ENCODE measurements at places on chromosomes 2 and 18.

GRCh38 chr2:201464547-201464946, 13.0 kb downstream of the STRADB start:
- no peaks in the 10 kb centered on the region for H3K27me3 ChIP-seq
- no peaks in the 10 kb centered on the region for H3K4me1 ChIP-seq
- no peak overlapping the region for H3K4me3 ChIP-seq
- peaks cover 18% of the 10 kb centered on the region for H3K36me3 ChIP-seq
- no peak overlapping the region for H3K27ac ChIP-seq
- no peak for DNase-seq

GRCh38 chr18:8499810-8500675, 109.2 kb upstream of the RAB12 start:
- no peak overlapping the region for H3K4me3 ChIP-seq
- H3K4me1 ChIP-seq, result no peaks in the 10 kb centered on the region
- H3K36me3 ChIP-seq, result no peaks in the 10 kb centered on the region
- H3K27me3 ChIP-seq, result no peaks in the 10 kb centered on the region
- no peak overlapping the region for H3K27ac ChIP-seq
- no peak for DNase-seq

DNA sequence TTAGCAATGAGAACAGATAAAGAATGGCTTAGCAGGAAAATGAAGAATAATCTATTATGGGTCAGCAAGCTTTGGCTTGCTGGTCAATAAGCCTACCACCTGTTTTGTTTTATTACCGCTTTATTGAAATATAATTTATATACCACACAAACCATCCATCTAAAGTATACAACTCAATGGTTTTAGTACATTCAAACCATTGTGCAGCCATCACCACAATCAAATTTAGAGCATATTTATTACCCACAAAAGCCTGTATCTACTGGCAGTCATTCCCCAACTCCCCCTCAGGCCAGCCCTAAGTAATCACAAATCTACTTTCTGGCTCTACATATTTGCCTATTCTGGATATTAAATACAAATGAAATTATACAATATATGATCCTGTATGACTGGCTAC, 17.2 kb downstream of the PPP3R1 start:
- DNase-seq, result no peak
- H3K27me3 ChIP-seq, result no peaks in the 10 kb centered on the region
- H3K27ac ChIP-seq, result no peak overlapping the region
- H3K36me3 ChIP-seq, result peaks cover 8% of the 10 kb centered on the region
- no peak overlapping the region for H3K4me3 ChIP-seq
- H3K4me1 ChIP-seq, result peaks cover 40% of the 10 kb centered on the region

- H3K27me3 ChIP-seq, result no peaks in the 10 kb centered on the region
- peaks cover 20% of the 10 kb centered on the region for H3K36me3 ChIP-seq
- H3K4me3 ChIP-seq, result no peak overlapping the region
- H3K4me1 ChIP-seq, result no peaks in the 10 kb centered on the region
- no peak overlapping the region for H3K27ac ChIP-seq
Observed at GRCh38 chr2:241122376-241123002, 20.4 kb upstream of the MTERF4 start.

DNA sequence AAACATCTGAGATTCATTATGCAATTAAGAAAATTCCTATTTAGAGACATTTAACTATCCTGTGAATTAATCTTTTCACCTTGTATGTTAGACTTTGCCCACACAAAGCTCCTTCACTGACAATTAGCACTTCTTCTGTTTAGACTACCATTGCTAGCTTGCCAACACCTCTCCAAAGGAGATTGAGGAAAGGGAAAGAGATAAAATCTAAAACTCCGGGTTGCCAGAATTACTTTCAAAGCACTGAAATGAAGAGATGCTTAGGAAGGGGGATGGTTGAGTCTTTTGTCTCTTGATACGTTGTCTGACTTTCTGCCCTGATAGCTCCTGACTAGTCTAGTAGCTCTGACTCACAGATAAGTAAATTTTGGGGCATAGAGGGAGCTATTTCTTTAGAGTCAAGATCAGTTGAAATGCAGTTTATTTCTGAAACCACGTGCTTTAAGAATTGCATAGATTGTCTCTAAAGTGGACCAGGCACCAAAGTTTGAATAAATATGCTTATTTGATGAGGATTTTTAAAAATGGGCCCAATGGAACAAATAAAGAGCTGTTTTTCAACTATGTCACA, 74.1 kb upstream of the DSEL start:
- no peaks in the 10 kb centered on the region for H3K4me1 ChIP-seq
- H3K27me3 ChIP-seq, result no peaks in the 10 kb centered on the region
- no peak overlapping the region for H3K27ac ChIP-seq

DNA sequence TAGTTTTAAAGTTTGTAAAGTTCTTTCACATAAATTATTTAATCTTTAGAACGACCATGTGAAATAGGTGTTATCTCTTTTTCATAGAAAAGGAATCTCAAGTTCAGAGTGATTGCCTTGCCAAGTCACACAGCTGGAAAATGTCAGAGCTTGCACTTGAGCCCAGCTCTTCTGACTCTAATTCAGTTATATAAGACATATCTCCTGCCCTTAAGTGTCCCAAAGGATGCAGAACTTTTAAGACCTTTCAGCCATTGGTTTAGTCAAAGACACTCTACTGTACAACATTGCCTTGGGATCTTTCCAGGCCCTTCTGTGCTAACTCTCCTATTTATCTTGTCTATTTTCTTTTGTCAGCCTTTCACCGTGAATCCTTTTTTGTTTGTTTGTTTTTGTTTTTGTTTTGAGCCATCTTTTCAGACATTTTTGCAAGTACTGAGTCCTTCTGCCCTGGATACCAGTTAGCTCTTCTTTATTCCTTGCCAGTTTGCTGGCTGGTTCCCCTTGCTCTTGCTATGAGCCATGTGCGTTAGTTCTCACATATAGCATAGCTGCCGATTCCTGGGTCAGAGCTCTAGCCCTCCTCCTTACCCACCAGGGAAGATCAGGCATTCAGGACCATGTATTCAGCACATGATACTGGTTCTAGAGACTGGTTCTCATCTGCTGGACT, 160.0 kb upstream of the MYO3B start:
- DNase-seq, result no peak
- H3K27me3 ChIP-seq, result no peaks in the 10 kb centered on the region
- no peak overlapping the region for H3K4me3 ChIP-seq
- H3K27ac ChIP-seq, result no peak overlapping the region
- H3K4me1 ChIP-seq, result no peaks in the 10 kb centered on the region

DNA sequence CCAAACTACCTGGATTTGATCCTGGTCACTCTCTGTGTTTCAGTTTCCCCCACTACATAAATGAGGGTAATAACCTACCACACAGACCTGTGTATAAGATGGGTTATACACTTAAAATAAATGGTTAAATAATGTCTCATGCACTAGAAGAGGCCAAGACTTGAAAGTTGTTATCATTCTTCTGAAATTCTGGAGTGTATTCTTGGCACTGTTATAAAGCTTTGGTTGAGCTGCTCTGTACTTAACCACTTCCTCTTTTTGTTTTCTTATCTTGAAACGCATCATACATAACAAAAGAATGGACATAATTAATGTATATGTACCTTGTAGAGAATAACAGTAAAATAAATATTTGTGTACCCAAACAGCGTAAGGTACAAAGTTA, 281.0 kb downstream of the AFF3 start:
- no peaks in the 10 kb centered on the region for H3K27me3 ChIP-seq
- H3K36me3 ChIP-seq, result no peaks in the 10 kb centered on the region
- no peak overlapping the region for H3K4me3 ChIP-seq
- H3K4me1 ChIP-seq, result peaks cover 25% of the 10 kb centered on the region
- peak; percentile 59 for DNase-seq

DNA sequence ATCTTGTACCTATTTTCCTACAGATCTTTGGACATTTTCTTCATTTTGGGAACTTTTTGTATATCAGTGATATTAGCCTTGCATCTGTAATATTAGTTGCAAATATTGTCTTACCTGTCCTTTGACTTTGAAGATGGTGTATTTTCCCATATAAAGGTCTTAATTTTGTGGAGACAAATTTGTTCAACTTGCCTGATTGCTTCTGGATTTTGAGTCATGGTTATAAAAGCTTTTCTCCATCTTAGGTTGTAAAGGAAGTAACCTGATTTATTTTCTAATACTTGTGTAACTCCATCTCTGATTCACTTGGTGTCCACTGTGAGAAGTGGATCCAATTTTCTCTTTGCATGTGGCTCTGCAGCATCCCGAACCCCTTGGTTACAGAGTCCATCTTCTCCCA, 97.7 kb upstream of the OTOS start:
- H3K27me3 ChIP-seq, result no peaks in the 10 kb centered on the region
- no peak overlapping the region for H3K4me3 ChIP-seq
- no peak overlapping the region for H3K27ac ChIP-seq
- no peaks in the 10 kb centered on the region for H3K36me3 ChIP-seq
- H3K4me1 ChIP-seq, result peaks cover 15% of the 10 kb centered on the region
- DNase-seq, result no peak

DNA sequence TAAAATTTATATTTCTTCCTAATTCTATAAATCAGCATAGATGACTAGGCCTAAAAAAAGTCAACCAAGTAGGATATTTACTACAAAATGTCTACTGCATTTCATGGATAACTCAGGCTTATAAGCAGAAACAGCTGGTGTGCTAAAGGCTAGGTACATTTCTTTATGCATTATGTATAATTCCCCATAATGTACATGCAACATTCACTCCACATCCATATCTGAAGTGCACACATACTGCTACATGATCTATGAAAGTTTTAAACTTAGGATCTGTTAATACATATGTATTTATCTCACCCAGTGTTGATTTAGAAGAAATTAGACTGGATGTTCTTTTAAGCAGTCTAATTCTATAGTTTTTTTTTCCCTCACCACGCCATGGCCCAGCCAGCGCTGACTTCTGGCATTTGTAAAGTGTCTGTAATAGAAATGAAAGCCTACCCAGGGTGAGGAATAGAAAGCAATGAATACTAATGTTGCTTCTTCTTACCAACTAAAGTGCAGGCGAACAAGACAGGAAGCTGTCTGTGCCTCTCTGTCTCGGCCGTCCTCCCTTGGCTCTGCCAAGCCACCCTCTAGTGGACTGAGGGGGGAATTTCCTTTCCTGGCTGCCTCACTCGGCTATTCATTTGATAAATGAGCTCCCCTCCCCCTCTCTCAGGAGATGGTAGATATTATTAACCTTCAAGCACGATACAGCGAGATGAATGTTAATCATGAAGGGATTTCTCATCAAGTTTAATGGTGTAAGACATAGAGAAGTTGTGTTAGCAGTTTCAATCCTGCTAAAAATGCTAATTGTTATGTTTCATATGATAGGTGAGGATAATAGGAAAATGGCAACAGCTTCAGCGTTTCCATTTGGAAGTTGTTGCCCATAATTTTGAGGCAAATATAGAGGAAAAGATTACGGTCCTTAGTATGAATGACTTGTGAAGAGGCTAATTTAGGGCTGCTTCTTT, 384.5 kb downstream of the MTX2 start:
- H3K27me3 ChIP-seq, result peaks cover 46% of the 10 kb centered on the region
- DNase-seq, result peak; percentile 58
- peaks cover 2% of the 10 kb centered on the region for H3K4me1 ChIP-seq
- H3K4me3 ChIP-seq, result no peak overlapping the region

GRCh38 chr2:174587579-174587978, 10.0 kb downstream of the WIPF1 start:
- H3K4me3 ChIP-seq, result no peak overlapping the region
- H3K36me3 ChIP-seq, result peaks cover 6% of the 10 kb centered on the region
- no peak for DNase-seq
- H3K27me3 ChIP-seq, result no peaks in the 10 kb centered on the region
- H3K27ac ChIP-seq, result no peak overlapping the region

DNA sequence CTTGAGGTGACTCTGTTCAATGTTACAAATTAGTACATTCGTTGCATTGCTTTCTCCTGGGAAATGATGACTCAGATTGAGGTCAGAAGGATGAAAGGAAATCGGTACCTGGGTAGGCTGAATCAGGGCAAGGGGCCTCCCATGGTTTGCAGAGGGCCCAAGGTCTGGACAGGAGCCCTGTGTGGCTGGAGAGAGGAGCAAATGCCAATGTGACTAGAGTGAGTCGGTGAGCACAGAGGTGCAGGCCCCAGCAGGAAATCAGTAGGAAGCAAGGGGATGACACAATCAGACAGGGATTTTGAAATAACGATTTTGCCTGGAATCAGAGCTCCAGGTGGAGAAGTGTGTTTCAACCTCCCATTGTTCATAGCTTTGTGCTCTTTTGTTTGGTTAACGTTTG, 118.9 kb downstream of the CCDC102B start:
- no peaks in the 10 kb centered on the region for H3K4me1 ChIP-seq
- no peak overlapping the region for H3K4me3 ChIP-seq
- H3K27ac ChIP-seq, result no peak overlapping the region
- H3K27me3 ChIP-seq, result no peaks in the 10 kb centered on the region
- no peaks in the 10 kb centered on the region for H3K36me3 ChIP-seq

GRCh38 chr2:204726831-204727230, 181.6 kb downstream of the PARD3B start:
- H3K36me3 ChIP-seq, result no peaks in the 10 kb centered on the region
- H3K4me1 ChIP-seq, result no peaks in the 10 kb centered on the region
- no peak overlapping the region for H3K27ac ChIP-seq
- H3K4me3 ChIP-seq, result no peak overlapping the region

DNA sequence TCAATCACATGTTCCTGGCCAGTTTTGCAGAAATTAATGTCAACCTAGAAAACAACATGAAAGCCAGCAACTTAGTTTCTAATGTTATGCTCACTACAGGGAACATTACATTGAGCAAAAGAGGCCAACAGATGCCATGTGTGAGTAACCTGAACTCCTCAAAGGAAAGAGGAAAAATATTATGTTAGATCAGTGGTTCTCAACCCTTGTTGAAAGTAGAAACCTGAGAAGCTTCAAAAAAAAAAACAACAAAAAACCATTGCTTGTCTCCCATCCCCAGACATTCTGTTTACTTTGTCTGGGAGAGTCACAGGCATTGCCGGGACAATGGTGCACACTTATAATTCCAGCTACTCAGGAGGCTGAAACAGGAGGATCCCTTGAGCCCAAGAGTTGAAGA, 57.7 kb downstream of the METTL4 start:
- H3K27ac ChIP-seq, result no peak overlapping the region
- H3K27me3 ChIP-seq, result no peaks in the 10 kb centered on the region
- no peak for DNase-seq

GRCh38 chr2:11505652-11506610, 27.9 kb upstream of the GREB1 start:
- H3K4me3 ChIP-seq, result no peak overlapping the region
- no peak for DNase-seq
- no peaks in the 10 kb centered on the region for H3K4me1 ChIP-seq
- no peak overlapping the region for H3K27ac ChIP-seq
- no peaks in the 10 kb centered on the region for H3K36me3 ChIP-seq

GRCh38 chr2:60567919-60568768, 14.7 kb upstream of the BCL11A start:
- H3K4me1 ChIP-seq, result peaks cover 9% of the 10 kb centered on the region
- no peak overlapping the region for H3K27ac ChIP-seq
- H3K4me3 ChIP-seq, result no peak overlapping the region

- no peaks in the 10 kb centered on the region for H3K36me3 ChIP-seq
- DNase-seq, result no peak
- H3K4me1 ChIP-seq, result no peaks in the 10 kb centered on the region
Observed at GRCh38 chr2:44897406-44897805, 44.1 kb upstream of the SIX3 start.

DNA sequence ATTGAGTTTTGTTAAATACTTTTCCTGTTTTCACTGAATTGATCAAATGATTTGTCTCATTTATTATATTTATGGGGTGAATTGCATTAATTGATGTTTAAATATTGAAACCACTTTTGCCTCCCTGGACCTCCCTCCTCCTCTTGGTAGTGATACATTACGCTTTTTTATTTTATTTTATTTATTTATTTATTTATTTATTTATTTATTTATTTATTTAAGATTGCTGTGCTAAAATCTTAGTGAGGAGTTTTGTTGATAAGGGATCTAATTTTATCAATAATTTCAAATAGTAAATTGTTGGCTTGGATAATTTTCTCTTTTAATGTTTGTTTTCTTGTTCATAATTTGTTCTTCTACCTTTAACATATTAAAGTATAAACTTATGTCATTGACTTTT, 1281.0 kb upstream of the NXPH2 start:
- H3K27me3 ChIP-seq, result no peaks in the 10 kb centered on the region
- no peak overlapping the region for H3K4me3 ChIP-seq
- no peaks in the 10 kb centered on the region for H3K36me3 ChIP-seq
- no peaks in the 10 kb centered on the region for H3K4me1 ChIP-seq

Measured in common myeloid progenitor, CD34-positive (primary cell).